Astrocyte of the cerebellum (primary cell): ENCODE measurements at places on chromosomes 7 and 10.

DNA sequence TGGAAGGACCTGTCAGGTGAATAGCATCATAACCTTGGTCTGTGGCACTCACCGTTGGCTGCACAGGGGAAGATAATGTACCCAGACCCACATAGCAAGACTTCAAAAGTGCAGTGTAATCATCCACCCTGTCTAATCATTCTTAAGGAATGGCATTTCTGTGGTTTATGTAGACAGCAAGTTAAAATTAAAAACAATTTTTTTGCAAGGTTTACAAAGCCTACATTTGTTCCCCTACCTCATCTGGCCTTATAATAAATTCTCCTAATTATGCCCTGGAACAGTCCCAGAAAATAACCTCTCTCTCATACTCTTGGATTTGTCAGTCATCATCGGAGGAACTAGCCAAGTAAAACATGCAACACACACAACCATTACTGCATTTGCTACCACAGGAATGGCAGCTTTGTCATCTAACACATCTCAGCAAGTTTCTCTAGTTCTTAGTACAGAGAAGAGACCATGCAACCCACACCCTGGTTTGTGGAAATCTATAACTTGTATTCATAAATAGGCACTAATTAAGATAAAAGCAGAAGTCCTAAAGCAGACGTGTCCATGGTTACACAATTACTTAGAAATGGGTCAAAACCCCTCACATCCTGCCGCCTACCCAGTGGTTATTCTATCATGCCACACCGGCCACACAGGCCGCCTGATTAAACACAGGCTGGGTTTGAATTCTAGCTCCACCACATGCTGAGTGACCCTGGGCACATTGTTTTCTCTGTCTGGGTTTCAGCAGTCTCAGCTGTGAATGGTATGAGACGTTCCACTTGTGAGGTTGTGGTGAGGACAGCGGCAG, 19.1 kb downstream of the ABLIM1 start:
- peak; percentile 96 for DNase-seq

DNA sequence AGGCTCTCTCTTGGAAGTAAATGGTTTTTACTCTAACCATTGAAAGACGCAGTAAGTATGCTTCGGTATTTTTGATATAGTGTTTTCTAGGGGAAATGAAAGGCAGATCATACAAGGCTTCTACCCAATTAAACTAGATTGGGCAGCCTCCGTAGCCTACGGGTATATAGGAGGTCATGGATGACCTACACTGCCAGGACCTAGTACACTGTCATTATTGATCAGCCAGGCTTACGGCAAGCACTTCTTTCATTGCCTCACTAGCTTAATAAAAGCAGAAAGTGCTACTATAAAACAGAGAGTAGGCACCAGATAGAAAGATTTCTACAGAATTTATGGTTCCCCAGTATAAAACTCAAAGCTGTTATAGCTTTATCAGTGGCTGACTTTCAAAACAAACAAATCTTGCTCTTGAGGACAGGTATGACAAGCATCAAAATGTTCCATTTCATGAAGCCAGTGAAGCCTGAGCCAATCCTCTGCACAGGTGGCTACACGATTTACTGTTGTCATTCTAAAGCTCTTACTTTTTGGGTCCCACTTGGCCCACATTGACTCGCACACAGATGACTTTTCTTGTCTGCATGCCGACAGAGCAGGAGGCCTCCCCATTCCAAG, 358.1 kb downstream of the THSD7A start:
- no peak for DNase-seq

DNA sequence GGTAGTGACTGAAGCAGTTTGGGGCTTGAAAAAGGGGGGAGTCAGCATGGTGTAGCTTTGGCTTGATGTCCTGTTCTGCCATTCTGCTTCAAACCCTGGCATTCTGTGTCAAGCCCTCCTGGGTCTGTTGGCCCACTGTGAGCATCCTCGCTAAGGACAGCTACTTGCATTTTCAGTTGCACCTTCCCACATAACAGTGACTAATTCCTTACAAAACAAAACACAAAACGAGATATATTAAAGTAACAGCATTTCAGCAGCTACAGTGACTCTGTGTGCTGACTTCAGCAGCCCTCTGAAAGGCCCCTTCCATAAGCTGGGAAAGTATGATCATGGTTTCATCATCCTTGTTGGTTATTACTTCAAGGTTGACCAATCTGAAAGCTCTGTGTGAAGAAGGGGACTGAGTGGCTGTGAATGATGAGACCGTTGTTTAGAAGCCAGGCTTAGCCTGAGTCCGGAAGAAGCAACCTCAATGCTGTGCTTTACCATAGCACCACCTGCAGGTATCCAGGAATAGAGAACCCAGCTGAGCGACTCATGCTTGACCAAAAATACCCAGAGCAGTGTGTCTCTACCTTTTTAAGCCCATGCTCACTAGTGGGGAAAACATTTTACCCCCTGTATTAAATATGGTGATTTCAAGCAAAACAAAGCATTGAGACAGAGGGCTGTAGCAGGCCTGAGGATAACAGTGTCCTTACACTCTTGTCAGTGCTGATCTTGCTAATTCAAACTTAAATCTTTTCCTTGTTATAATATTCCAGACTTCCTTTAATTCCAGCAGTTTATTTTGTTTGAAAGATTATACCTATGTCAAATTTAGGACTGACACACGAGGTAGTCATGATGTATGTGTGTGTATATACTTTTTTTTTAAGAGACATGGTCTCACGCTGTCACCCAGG, 42.6 kb upstream of the CC2D2B start:
- DNase-seq: peak; percentile 35

- DNase-seq: no peak
Observed at GRCh38 chr10:49119746-49120145, 4.4 kb upstream of the VSTM4 start.

GRCh38 chr7:157662981-157663716, 326.3 kb downstream of the DNAJB6 start:
- no peak for DNase-seq

DNA sequence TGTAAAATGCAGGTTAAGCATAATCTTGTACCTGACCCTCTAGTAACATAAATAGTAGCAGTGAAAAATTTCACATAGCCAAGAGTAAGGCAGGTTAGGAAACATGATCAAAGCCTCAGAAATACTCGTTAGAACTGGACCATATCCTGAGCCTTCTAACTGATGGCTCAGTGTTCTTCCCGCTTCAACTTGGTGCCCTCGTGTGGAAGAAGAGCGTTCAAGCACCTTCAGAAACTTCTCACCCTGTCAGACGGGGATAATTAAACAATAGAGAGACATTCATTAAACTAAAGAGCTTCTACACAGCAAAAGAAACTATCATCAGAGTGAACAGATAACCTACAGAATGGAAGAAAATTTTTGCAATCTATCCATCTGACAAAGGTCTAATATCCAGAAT, 124.5 kb downstream of the MYOF start:
- no peak for DNase-seq

DNA sequence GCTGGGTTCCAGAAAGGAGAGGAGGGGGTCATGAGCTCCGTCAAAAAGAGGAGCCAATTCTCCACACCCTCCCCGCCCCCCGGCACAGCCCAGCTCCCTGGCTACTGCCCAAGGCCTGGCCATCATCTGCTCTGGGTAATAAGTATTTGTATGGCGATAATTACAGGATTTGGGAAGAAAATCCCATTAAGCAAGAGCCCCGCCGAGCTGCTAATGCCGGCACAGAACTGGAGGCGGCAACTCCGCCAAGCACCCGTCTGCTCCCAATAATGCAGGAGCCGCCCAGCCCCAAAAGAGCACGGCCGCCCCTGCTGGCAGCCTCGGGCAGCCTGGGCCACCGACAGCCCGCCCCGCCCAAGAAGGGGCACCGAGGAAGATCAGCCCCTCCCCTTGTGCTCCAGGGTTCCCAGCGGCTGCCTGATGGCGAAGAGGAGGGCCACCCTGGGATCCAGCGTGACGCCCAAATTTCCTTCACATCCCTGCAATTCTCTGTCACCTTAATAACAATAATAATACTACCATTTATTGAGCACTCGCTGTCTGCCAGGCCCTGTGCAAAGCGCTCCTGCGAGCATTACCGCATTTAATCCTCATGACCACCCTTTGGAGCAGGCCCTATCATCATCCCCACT, 5.9 kb downstream of the SLIT1 start:
- no peak for DNase-seq

- DNase-seq: no peak
Observed at GRCh38 chr7:32879460-32879859, 12.1 kb downstream of the KBTBD2 start.

GRCh38 chr10:35903021-35903420, 260.9 kb upstream of the FZD8 start:
- DNase-seq: no peak

GRCh38 chr10:122461367-122461728, at the start of gene HTRA1:
HTRA1 (plus strand) TSS chr10:122461553; CDS start chr10:122461653, 100 bp downstream.
- no peak for DNase-seq

DNA sequence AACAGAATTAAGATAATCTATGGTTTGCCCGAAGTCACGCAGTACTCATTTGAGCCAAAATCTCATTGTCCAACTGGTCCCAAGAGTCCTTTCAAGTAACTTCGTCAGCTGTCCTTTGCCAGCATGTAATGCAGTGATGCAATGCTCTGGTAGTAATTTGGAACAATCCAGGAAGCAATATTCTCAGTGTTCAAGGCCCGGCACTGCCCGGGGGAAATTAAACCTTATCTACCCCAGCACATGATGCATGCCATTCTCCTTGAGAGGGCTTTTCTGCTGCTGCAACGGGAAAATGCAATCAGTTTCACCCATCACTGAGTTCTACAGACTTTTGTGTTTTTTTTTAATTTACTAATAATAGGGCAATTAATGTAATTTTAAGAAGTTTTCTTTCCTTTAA, 77.6 kb upstream of the NME8 start:
- no peak for DNase-seq

GRCh38 chr7:147833557-147833956, 757.0 kb upstream of the C7orf33 start:
- DNase-seq: no peak

DNA sequence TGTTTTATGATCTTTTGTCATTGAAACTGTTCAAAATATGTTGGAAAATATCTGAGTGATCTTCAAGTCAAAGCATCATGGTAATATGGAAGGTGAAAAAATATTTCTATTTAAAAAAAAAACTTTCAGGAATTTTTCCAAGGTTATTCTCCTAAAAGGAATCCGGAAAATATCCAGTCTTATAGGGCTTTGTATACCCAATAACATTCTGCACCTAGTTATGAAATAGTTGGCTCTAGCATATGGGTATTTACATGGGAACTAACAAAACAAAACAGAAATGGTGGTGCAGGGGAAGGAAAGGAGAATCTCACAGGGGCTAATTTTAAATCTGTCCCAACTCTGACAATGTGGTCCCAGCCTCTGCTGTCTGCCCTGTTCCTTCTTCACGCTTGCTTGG, 167.1 kb upstream of the RHEB start:
- no peak for DNase-seq

DNA sequence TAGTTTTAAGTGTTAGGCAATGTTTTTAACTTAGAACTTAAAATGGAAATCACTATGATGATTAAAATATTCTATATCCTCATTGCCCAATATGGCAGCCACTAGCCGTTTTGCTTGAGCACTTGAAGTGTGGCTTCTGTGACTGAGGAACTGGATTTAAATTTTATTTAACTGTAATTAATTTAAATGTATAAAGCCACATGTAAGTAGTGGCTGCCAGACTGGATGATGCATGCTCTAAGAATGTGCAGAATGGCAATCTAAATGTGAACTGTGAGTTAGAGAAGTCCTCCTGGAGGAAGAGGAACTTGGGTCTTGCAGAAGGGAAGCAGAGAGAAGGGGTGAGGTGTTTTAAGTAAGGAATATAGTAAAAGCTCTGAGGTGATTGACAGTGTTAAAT, 451.4 kb downstream of the SUGCT start:
- peak; percentile 49 for DNase-seq

- DNase-seq: no peak
Observed at GRCh38 chr7:37416378-37417106, 32.1 kb downstream of the ELMO1 start.

DNA sequence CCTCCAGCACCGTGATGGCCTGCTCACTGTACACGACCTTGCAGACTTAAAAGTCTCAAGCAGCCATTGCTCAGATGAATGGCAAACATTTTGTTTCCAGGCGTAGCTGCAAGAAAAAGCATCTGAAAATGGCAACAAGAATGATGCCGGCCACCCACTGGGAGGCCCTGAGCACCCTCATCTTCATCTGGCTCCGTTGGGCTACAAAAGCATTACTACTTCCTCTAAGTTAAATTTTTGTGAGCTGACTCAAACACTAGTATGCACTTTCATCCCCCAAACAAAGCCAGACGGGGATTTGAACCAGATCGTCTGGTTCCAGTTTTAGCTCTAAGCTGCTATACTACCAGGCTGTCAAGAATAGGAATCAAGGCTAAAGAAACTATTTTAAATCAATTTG, 116.6 kb upstream of the CDK1 start:
- no peak for DNase-seq

DNA sequence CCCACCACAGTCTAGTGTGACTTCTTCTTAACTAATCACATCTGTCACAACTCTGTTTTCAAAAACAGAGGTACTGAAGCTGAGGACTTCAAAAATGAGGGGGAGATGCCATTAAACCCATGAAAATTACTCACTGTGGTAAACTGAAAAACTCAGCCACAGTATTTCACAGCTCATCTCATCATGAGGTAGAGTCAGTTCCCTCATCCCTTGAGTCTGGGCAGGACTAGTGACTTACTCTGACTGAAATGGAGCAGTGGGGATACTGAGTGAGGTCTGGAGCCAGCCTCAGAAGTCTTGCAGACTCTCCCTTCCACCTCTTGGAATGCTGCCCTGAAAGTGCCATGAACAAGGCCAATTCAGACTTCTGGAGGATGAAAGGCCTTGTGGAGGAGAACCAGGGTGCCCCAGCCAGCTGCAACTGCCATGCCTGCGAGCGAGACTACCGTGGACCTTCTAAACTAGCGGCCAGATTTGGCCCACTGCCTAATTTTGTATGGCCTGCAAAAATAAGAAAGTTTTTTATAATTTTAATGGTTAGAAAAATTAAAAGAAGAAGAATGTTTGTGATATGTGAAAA, 24.7 kb upstream of the ANKRD1 start:
- no peak for DNase-seq

DNA sequence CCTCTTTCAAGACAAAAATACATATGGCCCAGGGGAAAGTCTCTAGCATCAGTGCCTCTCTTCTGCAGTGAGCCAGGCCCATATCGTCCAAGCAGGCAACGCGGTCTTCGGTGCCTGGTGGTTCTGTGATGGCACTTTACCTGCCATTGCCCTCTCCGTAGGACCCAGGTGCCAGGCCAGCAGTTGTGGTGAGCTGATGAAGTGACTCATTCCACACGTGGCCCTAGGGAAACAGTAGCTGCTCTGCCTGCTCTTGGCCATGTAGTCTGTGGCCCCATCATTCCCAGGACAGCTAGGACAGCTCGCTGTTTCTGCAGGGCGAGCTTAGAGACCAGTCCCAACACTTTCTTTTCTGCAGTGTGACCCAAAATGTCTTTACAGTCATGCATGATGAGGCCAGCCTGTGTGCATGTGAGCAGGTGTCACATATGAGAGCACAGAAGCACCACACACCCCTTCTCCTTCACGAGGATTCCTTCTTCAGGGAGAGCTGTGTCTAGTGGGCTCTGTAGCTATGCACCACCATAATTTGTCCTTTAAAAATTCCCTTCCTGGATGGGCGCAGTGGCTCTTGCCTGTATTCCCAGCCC, 39.0 kb downstream of the SVIL start:
- DNase-seq: no peak
